ENCODE measurements at places on chromosomes 2 and 18. TPM values are rescaled to one million over a fixed set of nuclear protein-coding genes. Genes with fewer than 3 reads are reported as not detected.
A peak's percentile ranks its signal among the peaks of the same experiment; 100 is the strongest.

Gene SMAD7
- 12.6 TPM for total RNA-seq

Gene TUBA3E
- not detected for total RNA-seq

Gene UGT1A5
- not detected for total RNA-seq

Gene STPG4
- total RNA-seq = not detected

Gene POTEC
- not detected for total RNA-seq

Gene SNED1
- 2.2 TPM for total RNA-seq

- DNase-seq = no peak
Observed at GRCh38 chr18:3911413-3911812, 461.4 kb downstream of the TGIF1 start.

DNA sequence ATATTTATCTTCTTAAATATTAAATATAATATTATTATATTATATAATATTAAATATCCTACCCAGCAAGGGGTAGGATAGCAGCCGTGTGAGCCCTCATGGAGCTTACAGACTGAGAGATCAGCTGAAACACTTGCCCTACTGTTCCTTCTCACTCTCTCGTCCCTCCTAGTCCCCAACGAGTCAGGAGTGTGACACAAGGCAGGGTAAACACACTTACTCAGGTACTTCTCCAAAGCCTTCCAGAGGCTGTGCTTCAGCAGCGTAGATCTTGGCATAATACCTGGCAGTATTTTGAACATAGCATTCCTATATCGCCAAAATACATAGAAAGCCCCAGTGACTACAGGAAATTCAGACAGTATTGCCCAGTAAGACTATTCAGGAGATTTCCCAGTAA is 114.1 kb downstream of the ALPK2 start:
- no peak for DNase-seq

DNA sequence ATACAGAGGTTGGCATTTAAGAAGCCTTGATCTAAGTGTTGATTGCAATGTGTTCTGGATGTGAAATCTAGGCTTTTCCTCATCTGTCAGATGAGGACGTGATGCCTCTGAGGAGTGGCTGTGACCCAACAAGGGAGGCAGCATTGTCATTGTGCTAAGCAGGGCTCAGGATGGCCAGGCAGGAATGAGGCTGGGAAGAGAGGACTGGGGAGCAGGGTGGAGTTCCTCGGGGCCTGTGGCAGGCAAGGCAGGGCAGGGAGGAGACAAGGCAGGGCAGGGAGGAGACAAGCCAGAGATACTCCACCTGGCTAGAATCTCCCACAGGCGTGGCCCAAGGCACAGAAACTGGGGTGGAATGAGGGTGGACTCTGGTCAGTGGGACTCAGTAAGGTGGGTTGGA is 116.6 kb downstream of the RPIA start:
- no peak for DNase-seq

DNA sequence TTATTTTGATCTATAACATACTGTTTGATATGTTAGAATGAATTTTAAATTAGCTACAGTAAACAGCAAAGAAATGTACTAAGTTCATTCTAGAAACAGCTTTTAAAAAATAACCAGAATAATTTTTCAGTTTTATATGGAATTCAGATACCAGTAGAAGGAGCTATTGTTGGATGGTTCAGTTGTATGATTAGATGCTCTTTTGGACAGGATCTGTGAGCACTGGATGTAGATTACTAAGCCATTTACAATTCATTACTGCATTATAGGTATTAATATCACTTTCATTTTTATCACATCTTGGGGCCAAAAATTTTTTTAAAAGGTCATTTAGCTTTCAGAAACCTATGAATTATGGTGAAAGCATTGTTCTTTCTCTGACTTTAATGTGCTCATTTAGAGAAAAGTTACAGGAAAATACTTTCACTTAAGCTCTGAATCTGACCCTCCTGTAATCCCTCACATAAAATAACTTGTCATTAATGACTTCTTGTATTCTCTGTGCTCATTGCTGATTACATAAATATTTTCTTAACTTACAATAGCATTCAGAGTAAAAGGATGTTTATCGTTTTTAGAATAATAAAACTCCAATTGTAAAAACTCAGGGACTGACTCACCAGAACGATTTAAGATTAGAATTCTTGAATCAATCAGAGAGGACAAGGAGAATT is 750.2 kb downstream of the SLC4A3 start:
- DNase-seq = peak; percentile 32

DNA sequence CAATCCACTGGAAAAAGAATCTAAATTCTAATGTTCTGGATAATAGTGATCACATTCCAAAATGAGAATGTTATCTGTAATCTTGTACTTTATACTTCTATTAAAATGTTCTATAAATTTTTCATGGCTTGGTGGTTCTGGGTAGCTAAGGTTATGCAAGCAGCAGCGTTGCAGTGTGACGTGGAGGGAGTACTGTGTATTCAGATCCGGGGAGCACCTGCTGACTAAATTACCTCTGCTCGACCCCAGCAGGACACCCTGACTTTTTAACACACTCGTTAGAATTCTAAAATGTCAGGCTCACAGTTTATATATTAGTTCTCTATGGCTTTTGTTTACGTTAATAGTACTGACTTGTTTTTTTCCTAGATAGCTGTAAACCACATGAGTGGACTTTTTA is 13.0 kb downstream of the ATIC start:
- DNase-seq = no peak

DNA sequence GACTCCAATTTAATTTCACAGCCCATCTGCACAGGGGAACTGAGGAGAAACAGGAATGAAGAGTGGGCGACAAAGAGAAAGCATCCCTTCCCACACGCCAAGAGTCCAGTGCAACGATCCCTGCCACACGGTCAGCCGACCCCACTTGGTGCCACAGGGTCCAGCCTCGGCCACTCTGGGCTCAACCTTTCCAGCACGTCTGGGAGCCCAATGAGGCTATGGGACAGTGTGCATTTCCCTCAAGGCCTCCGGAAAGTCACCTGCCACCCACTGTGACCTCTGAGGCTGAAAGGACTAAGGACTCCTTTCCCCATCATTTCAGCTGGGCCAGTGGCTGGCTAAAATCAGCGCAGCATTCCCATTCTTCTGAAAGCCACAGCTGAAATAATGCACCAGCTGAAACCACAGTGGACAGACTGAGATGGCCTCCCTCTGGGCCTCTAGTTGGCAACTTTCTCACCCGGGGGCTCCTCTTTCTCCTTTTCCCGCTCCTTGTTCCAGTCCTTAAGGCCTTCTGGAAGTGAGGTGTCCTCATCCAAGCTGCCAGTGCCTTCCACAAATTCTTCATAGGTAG is 21.2 kb downstream of the TUBB6 start:
- no peak for DNase-seq

- DNase-seq = no peak
Observed at GRCh38 chr2:56318147-56318546, 134.4 kb downstream of the CCDC85A start.

DNA sequence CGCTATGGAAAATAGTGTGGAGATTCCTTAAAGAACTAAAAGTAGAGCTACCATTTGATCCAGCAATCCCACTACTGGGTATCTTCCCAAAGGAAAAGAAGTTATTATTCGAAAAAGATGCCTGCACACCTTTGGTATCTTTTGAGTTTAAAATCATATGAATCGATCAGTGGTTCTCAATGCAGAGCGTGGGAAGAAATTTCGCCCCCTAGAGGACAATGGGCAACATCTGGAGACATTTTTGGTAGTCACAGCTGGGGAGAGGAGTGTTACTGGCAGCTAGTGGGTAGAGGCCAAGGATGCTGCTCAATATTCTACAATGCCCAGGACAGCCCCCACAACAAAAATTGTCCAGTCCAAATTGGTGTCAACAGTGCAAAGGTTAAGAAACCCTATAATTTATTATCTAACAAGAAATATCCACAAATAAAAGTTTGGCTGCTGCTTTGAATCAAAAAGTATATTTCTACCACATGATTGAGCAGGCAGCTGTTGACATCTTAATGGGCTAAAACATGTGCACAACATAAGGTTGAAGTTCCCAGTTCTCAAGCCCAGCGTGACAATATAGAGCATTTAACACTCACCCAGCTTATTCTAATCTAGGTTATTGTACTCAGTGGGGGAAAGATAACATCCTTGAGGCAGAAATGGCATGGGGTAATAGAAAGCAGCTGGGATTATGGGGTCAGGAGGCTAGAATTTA is 425.7 kb downstream of the LRATD1 start:
- no peak for DNase-seq

GRCh38 chr18:3367491-3368091 is 82.4 kb upstream of the TGIF1 start:
- DNase-seq = peak; percentile 79

GRCh38 chr2:226040344-226040900 is 640.9 kb downstream of the NYAP2 start:
- no peak for DNase-seq

DNA sequence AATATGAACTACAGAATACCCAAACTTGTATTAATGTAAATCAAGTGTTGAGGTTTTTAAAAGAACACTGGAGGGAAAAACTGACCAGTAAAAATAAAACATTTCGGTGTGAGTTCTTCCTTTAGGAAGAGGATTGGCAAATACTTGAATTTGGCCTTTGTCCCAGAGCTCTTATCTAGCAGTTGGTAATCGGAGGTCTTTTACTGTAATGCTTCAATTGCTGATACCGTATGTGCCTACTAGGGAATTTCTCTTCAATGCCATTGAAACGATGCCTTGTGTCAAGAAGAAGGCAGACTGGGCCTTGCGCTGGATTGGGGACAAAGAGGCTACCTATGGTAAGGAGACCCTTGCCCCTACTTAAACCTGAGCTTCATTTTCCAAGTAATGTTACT is 4.1 kb downstream of the RRM2 start:
- DNase-seq = no peak

DNA sequence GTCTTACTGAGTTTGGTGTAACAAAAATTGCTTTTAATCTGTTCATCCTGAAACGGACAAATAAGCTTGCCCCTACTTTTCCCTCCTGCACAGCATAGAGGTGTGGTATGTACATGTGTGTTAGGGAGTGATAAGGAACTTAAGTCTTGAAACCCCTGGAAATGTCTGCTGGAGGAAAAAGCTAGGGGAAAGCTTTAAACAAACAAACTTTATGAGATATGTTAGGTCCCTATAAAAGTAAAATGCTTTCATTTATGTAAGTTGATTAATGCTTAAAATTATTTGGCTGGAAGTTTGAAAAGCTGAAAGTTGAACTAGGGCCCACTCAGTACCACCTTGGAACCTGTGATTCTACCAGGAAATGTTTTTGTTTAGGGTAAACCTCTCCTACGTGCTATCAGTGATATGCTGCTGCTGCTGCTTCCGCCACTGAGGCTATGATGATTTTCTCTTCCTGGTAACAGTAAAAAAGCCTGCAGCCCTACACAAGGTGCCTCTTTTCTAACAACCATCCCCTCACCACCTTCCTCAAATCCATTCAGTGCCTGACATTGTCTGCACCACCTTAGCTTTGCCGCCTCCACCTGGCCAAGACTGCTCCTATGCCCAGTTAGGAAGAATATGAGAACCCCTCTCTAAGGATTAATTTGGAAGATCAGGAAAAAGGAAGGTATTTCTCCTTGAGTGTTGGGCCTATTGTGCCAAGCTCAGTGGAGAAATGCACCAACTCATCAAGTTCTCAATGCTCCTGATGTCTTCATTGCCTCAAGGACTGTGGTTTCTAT is 2.5 kb upstream of the YES1 start:
- DNase-seq = no peak

GRCh38 chr2:234165421-234165820 is 114.9 kb downstream of the SPP2 start:
- DNase-seq = peak; percentile 63

- no peak for DNase-seq
Observed at GRCh38 chr2:100568989-100569388, 6.2 kb downstream of the PDCL3 start.

DNA sequence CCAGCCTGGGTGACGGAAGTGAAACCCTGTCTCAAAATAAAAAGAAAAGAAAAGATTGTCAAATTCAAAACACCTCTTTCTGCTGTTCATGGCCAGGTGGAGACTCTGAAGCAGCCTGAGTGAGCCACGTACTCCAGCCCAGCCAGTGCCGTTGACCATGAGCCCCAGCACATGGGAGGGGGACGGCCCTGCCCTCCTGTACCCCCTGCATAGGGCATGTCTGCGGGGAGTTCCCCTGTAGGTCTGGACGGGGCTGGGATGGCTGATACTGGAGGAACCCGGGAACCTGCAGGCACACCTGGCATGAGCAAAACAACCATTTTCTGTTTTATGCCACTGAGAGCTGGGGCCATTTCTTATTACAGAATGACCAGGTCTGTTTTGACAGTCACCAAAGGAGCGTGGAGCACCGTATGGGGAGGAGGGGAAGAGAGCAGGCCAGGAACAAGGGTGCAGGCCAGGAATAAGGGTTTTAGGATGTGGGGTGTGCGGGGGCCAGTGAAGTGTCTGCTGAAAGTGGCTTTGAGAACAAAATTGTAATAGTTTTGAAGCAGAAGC is 30.1 kb downstream of the TMEM18 start:
- no peak for DNase-seq

All from M059J (cell line).